AG10803 (cell line): ENCODE measurements at places on chromosomes 7 and 10.

DNA sequence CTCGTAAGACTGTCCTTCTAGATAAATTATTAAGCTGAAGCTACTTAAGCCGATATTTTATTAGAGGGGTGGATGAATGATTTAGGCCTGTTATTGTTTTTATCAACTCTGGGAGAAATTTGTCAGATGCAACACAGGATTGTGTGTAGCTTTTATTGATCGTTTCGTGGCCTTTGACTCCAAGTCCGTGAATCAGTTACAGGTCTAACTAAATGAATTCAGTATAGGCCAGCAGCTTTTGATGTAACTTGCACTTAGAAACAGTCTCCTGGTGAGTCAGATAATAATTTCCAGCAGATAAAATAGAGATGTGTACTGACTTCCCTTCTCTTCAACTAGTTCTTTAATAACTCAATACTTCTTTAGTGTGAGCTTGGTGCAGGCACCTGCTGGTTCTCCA lies 341.7 kb upstream of the SMIM30 start:
- no peak for DNase-seq

DNA sequence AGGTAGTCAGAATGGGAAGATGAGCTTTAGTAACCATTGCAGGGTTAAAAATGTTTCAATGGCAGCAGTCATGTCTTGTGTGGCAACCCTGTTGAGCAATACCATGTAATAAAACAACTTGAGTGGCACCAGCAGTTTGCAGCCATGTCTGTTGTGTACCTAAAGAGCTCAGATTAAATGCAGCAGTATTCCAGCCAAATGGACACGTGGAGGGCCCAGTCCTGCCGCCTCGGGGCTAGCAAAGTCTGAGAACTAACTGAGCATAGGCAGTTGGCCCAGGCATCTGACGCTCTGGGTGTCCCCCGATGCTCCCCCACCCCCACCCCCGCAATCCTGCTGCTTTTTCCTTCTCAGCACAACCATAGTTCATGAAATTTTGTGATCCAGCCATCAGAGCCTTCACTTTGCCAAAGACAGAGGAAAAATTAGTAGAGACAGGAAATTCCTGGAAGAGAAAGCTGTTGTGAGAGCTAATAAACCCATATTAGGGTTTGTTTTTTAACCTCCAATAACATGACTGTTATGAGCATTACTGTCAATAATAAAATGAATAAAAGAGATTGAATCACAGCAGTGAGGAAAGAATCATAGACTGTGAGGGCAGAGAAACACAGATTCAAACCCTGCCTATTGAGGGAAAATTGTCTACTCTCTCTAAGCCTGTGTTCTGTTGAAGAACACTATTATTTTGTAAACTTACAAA lies 220.6 kb upstream of the RHOBTB1 start:
- no peak for DNase-seq

DNA sequence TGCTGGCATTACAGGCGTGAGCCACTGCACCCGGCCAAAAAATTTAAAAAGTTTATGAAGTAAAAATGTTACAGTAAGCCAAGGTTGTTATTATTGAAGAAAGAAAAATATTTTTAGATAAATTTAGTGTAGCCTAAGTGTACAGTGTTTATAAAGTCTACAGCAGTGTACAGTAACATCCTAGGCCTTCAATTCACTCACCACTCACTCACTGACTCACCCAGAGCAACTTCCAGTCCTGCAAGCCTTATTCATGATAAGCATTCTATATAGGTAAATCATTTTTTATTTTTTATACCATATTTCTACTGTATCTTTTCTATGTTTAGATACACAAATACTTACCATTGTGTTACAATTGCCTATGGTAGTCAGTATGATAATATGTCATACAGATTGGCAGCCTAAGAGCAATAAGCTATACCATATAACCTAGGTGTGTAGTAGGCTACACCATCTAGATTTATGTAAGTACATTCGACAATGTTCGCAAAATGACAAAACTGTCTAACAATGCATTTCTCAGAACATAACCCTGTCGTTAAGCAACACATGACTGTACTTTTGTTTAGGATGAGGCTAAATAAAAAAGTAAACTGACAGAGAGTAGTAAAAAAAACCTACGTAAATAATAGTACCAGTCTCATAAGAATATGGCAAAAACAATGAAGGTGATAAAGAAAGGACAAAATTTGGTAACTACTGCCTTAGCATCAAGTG lies 77.8 kb upstream of the FAM133B start:
- DNase-seq, result no peak

DNA sequence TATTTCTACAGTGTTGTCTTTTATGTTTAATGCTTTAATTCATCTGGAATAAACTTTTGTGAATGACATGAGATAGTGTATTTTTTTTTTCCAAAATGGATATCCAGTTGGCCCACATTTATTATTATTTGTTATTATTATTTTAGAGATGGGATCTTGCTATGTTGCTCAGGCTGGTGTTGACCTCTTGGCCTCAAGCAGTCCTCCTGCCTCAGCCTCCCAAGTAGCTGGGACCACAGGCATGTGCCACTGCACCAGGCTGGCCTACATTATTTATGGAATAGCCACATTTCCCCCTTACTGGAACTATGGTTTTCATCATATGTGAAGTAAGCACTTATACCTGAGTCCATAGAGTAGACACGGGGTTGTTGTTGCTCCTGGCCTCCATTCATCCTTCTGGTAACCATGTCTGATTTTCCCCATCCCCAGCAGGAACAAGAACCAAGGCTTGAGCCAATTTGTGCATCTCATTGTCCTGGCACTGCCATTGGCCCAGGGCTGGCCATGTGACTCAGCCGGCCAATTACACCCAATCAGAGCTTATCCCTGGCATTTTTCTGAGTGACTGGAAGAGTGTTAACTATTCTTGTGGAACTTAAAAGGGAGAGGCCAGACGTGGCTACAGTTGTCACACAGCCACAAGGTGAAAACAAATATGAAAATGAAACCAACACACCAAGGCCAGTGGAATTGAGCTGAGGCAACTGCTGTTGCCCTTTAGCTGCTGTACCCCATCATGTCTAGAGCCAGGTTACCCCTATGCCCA lies 23.1 kb downstream of the PRF1 start:
- no peak for DNase-seq

- DNase-seq, result no peak
Measured at GRCh38 chr7:30237271-30237695, 47.1 kb upstream of the ZNRF2 start.

DNA sequence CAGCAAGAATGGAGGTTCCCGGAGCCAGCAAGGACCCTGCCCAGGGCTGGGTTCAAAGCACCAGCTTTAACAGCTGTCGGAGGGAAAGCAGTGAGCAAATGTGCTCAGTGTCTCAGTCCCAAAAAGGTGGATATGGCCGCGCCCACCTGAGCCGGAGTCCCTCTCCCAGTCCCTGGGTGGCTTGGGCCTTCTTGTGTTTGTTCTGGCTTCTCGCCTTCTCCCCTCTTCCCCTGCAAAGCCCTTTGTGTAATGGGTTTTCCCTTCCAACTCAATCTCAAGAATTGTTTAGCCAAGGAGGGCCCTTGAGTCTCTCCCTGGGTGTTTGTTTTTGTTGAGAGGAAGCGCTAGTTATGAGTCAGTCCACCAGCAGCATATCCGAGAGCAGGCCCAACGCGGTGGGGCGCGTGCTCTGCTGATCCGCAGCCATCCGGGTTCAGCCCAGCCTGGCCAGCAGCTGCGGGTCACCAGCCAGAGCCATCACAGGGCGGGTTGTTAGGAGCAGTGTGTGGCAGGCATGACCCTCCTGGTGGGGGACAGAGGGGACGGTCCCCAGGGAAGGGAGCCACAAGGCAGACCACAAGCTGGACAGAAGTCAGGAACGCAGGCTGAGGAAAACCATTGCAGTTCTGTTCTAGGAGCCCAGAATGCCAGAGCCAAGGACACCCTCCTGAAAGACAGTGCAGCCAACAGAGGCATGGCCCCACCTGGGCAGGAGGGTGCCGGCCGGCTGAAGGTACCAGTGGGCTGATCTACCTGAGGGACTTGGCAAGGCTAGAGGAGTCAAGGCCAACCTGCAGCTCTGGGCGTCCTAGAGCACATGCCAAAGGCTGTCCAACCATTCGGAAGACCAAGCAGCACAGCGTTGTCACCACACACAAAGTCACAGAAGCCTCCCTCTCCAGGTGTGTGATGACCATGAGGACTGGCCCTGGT lies 21.3 kb downstream of the CALML3 start:
- DNase-seq, result no peak

DNA sequence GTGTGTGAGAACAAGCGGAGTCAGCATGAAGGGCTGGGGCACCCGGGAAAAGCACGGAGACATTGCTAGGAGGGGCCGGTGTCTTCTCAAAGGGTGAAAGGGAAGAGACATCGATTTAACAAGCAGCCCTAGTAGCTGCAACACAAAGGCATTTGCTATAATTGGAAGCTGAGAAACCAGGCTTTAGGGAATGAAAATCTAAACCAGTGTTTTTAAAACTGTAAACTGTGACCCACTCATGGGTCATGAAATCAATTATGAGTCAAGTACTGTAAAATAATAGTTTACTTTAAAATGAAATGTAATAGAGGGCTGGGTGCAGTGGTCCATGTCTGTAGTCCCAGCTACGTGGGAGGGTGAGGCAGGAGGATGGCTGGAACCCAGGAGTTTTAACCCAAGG lies 128.7 kb upstream of the RHEB start:
- no peak for DNase-seq

GRCh38 chr10:4522296-4523000 lies 303.6 kb upstream of the AKR1E2 start:
- no peak for DNase-seq

DNA sequence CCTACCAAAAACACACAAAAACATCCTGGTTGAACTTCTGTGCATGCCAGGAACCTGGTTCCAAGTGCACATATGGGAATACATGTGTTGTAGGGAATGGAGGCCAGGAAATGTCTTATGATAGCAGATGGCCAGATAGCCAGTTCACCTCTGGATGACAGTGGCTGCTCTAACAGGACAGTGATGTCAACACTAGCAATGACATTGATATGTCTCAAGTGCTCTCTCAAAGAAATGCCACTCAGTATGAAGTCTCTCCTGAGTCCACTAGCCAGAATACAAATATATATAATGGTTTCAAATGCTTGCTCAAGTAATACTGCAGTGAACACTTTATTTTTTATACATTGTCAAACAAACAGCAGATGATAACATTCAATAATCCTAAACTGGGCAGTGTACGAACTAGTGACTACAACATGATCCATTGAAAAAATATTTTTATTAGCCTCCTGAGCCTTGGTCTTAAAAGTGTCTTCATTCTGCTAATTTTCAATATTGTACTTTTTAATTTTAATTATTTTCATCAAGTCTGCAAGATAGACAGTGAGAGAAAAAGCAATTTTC lies 26.0 kb upstream of the PCDH15 start:
- DNase-seq, result no peak

DNA sequence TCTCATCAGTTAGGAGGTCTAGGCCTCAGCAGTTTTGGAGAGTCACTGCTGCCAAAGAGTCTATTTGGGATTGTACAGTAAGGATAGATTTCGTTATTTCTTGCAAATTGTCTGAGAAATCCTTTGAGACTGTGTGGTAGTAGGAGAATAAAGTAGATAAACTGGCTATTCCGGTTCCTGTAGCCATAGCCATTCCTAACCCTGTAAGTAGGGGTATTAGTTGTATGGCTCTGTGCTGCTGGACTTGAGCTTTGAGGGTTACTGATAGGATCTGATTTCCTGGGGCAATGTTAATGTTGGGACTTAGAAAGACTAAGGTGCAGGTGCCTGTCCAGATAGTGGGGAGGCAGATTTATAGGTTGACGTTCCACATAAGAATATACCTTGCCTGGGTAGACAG lies 36.1 kb upstream of the ZNF138 start:
- DNase-seq, result no peak

- peak; percentile 40 for DNase-seq
Measured at GRCh38 chr7:127652333-127653248, 597 bp downstream of the SND1 start.

DNA sequence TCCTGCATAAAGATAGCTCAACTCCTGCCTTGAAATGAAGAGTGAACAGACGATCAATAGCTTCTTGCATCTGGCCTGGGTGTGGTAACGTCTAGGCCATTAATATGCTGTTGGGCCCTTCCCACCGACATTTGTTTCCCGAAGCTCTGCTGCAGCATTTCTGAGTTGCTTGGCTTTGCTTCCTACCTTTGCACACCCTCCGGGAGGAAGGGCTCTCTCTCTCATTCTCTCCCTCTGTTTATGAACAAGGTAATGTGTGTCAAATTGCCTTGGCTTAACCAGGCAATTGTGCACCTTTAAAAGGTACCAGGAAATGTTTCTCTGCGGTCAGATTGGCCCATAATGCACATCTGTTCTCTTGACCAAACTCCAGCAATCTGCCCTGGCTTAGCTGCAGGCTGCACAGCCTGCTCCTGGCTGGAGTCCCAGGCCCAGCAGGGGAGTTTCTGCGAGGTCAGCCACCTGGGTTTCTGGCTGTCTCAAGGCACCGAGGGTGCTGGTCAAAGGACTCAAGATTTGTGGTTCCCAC lies 223.7 kb downstream of the SNX10 start:
- DNase-seq, result no peak

DNA sequence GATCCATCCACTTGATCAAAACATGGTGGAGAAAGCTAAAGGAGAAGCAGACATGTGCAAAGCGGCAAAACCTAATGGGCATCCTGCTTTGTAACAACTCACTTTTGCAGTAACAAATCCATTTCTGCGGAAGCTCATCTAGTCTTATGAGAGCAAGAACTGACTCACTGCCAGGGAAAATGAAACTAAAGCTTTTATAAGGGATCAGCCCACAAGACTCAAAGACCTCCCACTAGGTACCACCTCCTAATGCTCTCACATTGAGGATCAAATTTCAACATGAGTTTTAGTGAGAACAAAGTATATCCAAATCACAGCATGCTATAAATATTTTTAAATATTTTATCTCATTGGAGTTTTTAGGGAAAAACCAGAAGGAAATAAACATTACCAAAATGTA lies 120.1 kb upstream of the GNAI1 start:
- DNase-seq, result peak; percentile 28

GRCh38 chr7:80263333-80263732 lies 128.7 kb downstream of the GNAI1 start:
- DNase-seq, result peak; percentile 51

DNA sequence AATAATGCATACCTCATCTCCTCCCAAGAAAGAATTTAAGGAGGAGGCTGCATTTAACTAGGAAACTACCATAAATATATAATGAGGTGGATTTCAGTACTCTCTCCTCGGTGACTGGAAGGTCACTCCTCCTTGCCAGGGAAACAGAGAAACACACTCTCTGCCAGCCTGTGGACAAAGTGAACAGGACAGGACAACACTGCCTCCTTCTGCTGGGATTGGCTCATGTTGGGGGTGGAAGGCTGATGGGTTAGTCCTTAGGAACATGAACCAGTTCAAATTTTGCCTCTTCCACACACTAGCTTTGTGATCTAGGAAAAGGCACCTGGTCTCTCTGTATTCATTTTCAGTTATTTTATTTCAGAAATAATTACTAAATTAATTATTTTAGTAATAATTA lies 50.6 kb upstream of the STEAP4 start:
- DNase-seq, result no peak

DNA sequence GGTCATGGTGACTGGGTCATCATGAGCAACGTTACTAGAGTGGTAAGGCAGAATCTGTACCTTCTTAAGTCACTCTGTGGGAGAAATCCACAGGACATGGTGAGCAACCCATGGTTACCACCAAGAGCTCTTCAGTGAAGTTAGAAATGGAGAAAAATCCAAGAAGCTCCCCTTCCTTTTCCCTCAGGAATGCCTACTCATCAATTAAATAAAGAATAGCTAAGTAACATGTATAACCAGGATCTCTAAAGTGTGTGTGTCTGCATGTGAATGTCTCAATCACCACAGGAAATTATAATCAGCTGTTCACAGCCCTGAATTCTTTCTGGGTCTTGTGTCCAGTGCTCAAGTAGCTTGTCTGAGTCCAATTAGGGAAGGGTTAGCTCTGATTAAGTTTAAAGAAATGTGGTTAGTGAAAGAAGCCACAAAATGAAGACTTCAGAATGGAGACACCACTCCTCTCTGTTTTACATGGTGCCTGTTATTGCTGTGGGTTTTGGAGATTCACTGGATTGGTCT lies 73.2 kb downstream of the SEM1 start:
- peak; percentile 86 for DNase-seq
